Left kidney (tissue), 8 donors: ENCODE measurements at places on chromosomes 6 and 20. TPM values are rescaled to one million over a fixed set of nuclear protein-coding genes. Genes with fewer than 3 reads are reported as not detected.

Gene HLA-A
- 105 TPM for polyA plus RNA-seq

Gene OPRL1
- polyA plus RNA-seq = 1.1 TPM

Gene IP6K3
- polyA plus RNA-seq = 1.0 TPM

Gene SMLR1
- 1.9 TPM for polyA plus RNA-seq

Gene PRPH2
- 3.1 TPM for polyA plus RNA-seq

Gene MAFB
- polyA plus RNA-seq = 97.5 TPM

Gene ENPP3
- polyA plus RNA-seq = 13.0 TPM

Gene ROMO1
- polyA plus RNA-seq = 48.5 TPM

Gene PTPN1
- polyA plus RNA-seq = 32.1 TPM

Gene EEF1A2
- 0.67 TPM for polyA plus RNA-seq

Gene PACSIN1
- polyA plus RNA-seq = 0.57 TPM

Gene CRISP2
- 0.20 TPM for polyA plus RNA-seq

Gene PROKR2
- polyA plus RNA-seq = not detected

Gene RBBP8NL
- polyA plus RNA-seq = 1.3 TPM

Gene C6orf163
- polyA plus RNA-seq = 7.8 TPM

Gene GSTA2
- polyA plus RNA-seq = 0.71 TPM

Gene DYNLT2
- polyA plus RNA-seq = 8.5 TPM

Gene SNAI1
- polyA plus RNA-seq = 7.2 TPM

Gene HLA-DQA1
- polyA plus RNA-seq = 3.3 TPM

Gene LST1
- 2.6 TPM for polyA plus RNA-seq

Gene UST
- polyA plus RNA-seq = 11.5 TPM

Gene CST5
- 0.18 TPM for polyA plus RNA-seq

Gene ABCC10
- 28.9 TPM for polyA plus RNA-seq

Gene OXT
- 0.60 TPM for polyA plus RNA-seq

Gene ZSWIM1
- 18.6 TPM for polyA plus RNA-seq

Gene PFDN4
- 67.1 TPM for polyA plus RNA-seq

Gene OLIG3
- not detected for polyA plus RNA-seq

Gene SHLD1
- 7.6 TPM for polyA plus RNA-seq

Gene PI3
- not detected for polyA plus RNA-seq

Gene REM1
- polyA plus RNA-seq = 0.28 TPM

Gene PLN
- polyA plus RNA-seq = 4.8 TPM

Gene CASP8AP2
- 30.2 TPM for polyA plus RNA-seq

Gene MYLK2
- polyA plus RNA-seq = 0.76 TPM

Gene ULBP2
- 0.88 TPM for polyA plus RNA-seq

Gene FAM209B
- 0.55 TPM for polyA plus RNA-seq

Gene WFDC5
- polyA plus RNA-seq = not detected
